Stimulated activated CD4-positive, alpha-beta T cell treated with anti-CD3 and anti-CD28 coated beads, Interleukin-12 subunit alpha, Interleukin-12 subunit beta, amount 100 ng/mL, for 24 hours (primary cell): ENCODE measurements at places on chromosomes 4 and X.

GRCh38 chrX:139086246-139086645 lies 374.7 kb upstream of the FGF13 start:
- DNase-seq: no peak

DNA sequence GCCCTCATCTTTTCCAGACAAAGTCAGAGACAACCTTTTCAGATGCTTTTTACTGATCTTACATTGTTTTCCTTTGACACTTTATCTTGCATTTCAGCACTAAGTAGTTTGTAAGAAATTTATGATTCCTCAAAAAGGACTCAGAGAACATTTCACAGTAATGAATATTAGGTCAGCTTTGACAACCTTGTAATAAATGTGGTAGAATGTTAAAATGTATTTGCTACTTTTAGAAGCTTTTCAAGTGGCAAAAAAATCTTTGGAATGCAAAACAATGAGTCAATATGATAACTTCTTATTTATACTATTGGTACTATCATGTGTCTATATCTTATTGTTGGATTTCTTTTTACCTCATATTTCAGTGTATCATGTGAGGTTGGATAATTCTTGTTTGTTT lies 146.2 kb upstream of the FAT4 start:
- DNase-seq: no peak

- DNase-seq: no peak
These were observed 27.3 kb downstream of the CSN3 start for GRCh38 chr4:70269674-70270073.

DNA sequence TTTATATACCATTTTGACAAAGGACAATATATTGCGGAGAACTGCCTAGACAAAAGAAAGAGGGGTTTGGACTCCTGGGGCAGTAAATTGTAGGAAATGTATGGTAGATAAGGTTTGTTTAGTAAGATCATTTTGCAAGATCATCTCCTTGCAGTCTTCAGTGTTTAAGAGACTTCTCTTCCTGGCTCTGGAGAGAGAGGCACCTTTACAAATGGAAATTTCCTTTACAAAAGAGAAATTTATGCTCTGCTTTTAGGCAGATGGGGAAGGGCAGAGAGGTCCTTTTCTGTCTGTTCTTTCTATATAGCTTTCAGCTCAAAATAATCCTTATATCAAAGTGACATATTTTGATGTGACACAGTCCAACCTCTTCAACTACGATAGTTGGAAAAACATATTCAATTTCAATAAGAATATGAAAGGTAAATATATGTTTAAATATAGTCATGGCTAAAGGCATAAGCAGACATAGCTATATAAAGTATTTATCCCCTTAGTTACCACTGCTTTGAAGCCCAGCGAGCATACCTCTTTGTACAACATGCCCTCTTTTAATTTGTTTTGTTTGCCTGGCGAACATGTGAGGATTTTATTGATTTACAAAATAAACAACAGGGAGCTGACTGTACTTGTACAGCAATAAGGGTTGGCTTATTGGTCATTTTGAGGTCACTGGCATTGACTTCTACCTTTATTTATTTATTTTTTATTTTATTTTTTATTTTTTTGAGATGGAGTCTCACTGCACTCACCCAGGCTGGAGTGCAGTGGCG lies 65.2 kb downstream of the TRIM2 start:
- no peak for DNase-seq

GRCh38 chrX:9326369-9326768 lies 138.5 kb upstream of the TBL1X start:
- DNase-seq: no peak

- DNase-seq: no peak
These were observed 62.3 kb downstream of the STAG2 start for GRCh38 chrX:124023838-124024238.

DNA sequence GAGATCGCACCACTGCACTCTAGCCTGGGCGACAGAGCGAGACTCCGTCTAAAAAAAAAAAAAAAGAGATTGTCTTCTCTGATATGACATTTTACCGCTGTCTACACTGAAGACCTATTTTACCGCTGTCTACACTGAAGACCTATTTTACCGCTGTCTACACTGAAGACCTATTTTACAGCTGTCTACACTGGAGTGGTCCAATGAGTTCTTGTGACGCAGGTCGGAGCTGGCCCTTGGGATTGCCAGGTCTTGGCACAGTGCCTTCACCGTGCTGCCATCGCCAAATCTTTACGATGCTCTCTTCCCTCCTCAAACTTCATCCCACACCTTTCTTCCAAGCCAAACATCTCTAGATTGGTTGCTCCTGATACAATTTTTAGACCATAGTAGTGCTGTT lies 183.1 kb upstream of the FAT1 start:
- DNase-seq: no peak
